ENCODE measurements at places on chromosomes 7 and 10.

- no peak for DNase-seq
These were observed 80.8 kb downstream of the FOXL3 start for GRCh38 chr7:370775-371118.

GRCh38 chr7:24858108-24858977, 101.1 kb upstream of the GSDME start:
- no peak for DNase-seq

- DNase-seq, result no peak
These were observed 102.1 kb downstream of the MTERF1 start for GRCh38 chr7:91778416-91778815.

DNA sequence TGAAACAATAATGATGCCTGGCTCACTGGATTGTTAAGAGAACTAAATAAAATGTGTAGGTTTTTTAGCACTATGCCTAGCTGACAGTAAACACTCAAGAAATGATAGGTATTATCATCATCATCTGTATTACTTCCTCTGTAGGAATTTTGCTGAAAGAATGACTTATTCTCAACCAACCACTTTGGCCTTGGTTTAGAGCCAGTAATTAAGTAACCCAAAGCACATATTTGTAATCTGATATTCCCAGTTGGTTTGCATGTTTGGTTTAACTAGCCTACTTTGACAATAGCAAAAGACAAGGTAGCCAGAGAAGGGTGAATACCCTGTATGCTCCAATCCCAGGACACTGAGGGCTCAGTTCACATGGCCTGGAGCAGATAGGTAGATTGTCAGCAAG, 34.4 kb downstream of the BCAP29 start:
- no peak for DNase-seq

- DNase-seq, result no peak
These were observed 198.3 kb downstream of the PRKG1 start for GRCh38 chr10:51272555-51272954.

- DNase-seq, result no peak
These were observed 740.0 kb downstream of the SUGCT start for GRCh38 chr7:40874756-40875155.

- no peak for DNase-seq
These were observed 4.9 kb upstream of the COL17A1 start for GRCh38 chr10:104090611-104091010.

- DNase-seq, result no peak
These were observed 116.1 kb downstream of the FAM53B start for GRCh38 chr10:124627866-124628675.

DNA sequence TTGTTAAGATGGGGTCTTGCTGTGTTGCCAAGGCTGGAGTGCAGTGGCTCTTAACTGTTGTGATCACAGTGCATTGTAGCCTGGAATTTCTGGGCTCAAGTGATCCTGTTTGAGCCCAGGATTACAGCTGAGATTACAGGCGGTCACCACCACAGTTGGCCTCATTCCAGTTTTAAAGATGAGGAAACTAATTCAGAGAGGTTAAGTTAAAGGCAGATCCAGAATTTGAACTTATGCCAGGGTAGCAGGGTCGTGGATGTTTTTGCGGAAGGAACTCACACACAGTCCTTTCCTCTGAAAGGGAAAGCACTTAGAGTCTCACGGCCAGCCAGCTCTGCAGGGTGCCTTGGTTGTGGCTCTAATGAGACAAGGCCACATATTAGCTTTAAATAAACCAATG, 84.7 kb downstream of the MMRN2 start:
- DNase-seq, result no peak

GRCh38 chr10:15188603-15189002, 20.1 kb upstream of the NMT2 start:
- no peak for DNase-seq

DNA sequence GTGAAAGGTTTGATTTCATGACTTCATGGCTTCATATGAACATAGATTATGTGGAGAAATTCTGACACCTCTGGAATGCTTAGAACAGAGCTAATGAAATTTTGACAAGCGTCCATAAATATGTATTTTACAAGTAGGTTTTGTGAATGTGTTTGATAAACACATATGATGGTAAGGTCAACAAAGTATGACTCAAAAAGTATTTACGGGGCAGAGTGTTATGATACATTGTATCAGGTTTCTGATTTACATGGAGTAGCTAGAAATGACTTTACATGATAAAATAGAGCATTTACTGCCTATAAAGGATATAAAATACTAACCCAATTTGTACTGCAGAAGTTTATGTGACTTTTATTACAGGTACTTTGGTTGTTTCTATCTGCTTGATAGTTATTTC, 206.3 kb downstream of the MDFIC start:
- no peak for DNase-seq

Data from activated naive CD4-positive, alpha-beta T cell (primary cell).